ENCODE measurements at places on chromosomes 16 and 17.

DNA sequence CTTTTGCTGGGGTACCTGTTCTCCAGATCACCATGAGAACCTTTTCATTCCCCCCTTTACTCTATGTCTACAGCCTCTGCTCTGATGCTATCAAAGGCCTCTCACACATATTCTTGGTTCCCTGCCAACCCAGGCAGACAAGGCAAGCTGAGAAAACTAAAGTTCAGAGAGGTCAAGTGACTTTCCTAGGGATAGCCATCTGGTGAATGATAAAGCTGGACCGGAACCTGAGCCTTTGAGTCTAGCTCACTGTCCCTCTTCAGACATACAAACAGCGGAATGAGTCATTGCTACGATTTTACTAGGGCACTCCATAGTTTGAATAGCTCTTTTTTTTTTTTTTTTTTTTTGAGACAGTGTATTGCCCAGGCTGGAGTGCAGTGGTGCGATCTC lies 73.3 kb downstream of the XYLT1 start:
- peak; percentile 86 for DNase-seq

DNA sequence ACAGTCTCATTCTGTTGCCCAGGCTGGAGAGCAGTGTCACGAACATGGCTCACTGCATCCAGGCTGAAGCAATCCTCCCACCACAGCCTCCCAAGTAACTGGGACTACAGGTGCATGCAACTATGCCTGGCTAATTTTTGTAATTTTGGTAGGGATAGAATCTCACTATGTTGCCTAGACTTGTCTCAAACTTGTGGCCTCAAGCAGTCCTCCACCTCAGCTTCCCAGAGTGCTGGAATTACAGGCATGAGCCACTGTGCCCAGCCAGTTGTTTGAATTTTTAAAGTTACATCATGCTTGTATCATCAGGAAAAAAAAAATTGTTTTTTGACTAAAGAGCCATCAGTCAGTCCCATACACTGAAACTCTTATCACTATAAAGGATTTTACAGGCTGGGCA lies 17.1 kb upstream of the VPS4A start:
- no peak for DNase-seq

GRCh38 chr17:45371414-45372324 lies 54.8 kb upstream of the MAP3K14 start:
- DNase-seq, result peak; percentile 98

DNA sequence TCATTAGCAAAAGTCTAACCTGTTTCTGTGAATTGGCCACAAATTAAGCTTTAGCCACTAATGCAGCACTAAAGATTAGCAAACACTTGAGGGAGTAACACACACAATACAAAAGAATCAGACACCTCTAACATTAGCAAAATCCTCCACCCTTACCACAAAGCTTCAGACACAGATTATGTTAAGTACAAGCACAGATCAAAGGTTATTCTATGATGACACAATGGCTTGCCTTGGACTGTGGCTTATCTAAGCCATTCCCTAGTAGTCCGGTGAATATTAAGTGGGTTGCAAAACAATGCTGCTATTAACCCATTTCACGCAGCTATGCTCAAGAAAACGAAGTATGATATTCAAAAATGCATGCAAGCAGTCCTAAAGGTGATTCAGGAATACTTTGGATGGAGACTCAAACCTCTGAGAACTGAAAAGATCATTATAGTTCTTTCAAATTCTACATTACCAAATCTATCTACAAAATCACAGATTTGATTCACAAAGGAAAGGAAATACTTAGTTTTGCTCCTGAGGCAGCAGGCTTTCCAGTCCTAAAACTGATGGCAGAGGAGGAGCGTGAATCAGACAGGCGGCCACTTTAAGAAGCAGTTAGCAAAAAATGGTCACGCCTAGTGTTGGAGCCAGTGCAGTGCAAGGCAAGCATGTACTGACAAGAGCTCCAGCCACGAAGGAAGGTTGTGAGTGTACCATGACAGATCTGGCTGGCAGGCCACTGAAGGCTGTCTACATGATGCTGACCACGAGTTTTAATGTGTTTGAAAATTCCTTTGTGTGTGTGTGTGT lies 67.2 kb downstream of the PARN start:
- peak; percentile 43 for DNase-seq

- no peak for DNase-seq
Measured at GRCh38 chr16:68740628-68741346, 3.7 kb downstream of the CDH1 start.

Measured in fibroblast of lung (primary cell).